COR-L47 (cell line): ENCODE measurements at places on chromosomes 12 and 14.

- DNase-seq = no peak
These were observed 11.4 kb upstream of the SMARCD1 start for GRCh38 chr12:50073712-50074111.

DNA sequence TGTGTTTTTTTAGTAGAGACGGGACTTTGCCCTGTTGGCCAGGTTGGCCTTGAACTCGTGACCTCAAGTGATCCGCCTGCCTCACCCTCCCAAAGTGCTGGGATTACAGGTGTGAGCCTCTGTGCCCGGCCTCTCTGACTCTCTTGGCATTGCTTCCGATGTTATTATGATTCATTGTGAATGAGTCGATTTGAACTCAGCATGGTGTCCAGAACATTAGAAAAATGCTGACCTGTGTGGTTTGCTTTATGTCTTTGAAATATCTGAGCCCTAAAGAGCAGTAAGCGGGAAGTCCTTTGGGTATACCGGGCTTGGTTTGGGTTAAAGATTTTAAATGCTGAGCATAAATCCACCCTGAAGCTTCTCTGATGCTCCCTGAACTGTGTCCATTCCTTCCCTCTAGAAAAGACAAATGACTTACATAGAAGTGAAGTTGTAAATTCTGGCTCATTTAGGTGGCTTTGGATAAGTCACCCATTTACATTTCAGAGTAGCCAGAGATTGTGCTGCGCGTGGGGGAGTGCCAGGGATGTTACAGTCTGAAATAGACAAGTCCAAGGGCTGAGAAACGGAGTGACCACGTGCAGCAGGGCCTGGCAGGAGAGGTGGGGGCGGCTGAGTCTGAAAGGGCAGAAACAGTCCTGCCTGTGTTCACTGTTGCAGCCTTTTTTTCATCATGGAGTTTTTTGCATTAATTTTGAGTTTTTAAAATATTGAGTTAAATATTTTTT is 39.6 kb downstream of the SLC15A4 start:
- no peak for DNase-seq

DNA sequence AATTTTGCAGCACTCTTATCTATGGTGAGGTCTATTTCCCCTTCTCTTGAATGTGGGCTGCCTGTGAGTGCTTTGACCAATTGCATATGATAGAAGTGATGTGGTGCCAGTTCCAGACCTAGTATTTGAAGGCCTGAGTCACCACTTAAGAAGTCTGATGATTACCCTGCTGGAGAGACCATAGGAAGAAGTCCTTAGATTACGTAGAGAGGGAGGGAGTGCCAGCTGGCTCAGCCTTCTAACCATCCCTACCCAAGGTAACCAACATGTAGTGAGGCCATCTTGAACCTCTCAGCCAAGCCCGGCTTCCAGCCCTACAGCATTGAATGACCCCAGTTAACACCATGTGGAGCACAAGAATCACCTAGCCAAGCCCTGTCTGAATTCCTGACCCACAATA is 166.9 kb downstream of the NELL2 start:
- no peak for DNase-seq

DNA sequence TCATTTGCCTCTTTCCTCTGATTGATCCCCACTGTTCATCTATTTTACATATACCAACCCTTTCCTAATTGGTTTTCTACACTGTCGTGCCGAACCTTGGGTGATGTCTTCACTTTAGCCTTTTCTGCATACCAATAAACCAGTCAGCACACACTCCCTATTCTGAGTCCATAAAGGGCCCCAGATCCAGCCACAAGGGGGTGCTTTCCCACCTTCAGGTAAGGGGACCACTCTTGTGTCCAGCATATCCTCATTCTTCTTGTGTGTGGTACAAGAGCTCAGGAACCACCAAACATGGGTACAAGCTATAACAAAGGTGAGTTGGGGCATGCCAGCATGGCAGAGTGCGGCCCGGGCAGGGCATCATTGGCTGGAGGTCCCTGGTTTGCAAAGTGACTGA is 859.8 kb downstream of the FSCB start:
- DNase-seq = no peak

GRCh38 chr14:84006643-84007155 is 1523.2 kb upstream of the FLRT2 start:
- DNase-seq = peak; percentile 95

- peak; percentile 45 for DNase-seq
These were observed 43.1 kb upstream of the GPHB5 start for GRCh38 chr14:63361790-63362189.

GRCh38 chr12:107092669-107093416 is 506 bp downstream of the CRY1 start:
- peak; percentile 26 for DNase-seq

GRCh38 chr12:104687823-104688573 is 231.2 kb downstream of the CHST11 start:
- DNase-seq = no peak

- no peak for DNase-seq
These were observed 320 bp upstream of the PRPF39 start for GRCh38 chr14:45083617-45083975.

GRCh38 chr14:32426028-32426427 is 96.9 kb downstream of the AKAP6 start:
- DNase-seq = no peak

GRCh38 chr12:105257321-105257728 is 21.4 kb upstream of the APPL2 start:
- DNase-seq = no peak

GRCh38 chr14:92456215-92457015 is 57.2 kb upstream of the RIN3 start:
- peak; percentile 62 for DNase-seq

DNA sequence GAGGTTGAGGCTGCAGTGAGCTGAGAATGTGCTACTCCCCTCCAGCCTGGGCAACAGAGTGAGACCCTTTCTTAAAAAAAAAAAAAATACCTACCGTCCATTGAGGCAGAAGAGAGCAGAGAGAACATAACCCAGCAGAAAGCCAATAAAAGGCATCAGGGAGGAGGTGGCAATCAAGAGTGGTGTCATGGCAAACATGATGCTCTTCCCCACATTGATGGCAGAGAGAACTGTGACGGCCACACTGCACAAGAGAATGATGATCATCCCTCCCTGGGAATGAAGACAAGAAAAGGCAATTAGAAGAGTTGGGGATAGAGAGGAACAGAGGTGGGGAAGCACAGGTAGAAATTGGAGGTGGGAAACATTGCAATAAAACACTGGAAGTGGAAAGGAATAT is 12.1 kb downstream of the SRSF5 start:
- DNase-seq = no peak

DNA sequence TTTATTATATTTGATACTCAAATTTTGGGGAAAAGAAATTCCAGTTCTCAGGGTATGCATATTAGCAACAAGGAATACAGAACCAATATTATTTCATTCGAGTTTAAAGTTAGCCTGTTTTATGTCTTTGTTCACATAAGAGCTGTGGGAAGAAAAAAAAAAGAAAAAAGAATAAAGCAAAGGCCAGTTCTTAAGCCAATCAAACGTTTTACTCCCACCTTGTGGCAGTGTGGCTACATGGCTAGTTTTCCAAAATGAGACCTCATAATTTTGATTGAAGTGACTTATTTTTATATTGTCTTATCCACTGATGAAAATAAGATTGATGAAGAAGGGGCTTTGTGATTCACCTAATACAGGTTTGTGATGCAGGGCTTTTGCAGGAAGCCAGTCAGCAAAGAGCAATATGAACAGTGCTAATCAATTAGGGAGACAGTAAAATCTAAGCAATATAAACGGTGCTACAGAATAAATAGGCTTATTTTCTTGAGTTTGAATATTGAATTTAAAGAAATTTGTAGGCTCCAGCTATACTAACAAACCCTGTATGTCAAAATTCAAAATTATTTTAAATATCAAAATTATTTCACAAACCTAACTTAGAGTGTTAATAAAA is 624.1 kb upstream of the FOXG1 start:
- DNase-seq = peak; percentile 54

- DNase-seq = no peak
These were observed 46.6 kb upstream of the VPS33A start for GRCh38 chr12:122312926-122313325.

DNA sequence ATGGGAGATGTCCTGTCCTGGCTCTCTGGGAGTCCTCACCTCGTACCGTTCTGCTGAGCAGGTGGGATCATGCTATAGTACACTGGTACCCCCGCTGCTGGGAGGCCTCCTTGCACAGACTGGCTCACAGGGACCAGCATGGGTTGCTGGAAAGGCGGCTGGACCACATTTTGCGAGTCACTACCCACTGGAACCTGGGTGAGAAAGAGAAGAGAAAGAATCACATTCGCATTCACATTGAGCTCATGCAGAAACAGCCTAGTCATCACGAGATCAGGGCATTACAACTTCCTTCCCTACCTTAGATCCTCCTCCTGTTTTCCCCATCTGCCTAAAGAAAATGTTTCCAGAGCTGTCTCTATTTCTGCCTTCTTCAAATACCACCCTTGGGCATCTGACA is 17.3 kb upstream of the STAC3 start:
- DNase-seq = no peak

DNA sequence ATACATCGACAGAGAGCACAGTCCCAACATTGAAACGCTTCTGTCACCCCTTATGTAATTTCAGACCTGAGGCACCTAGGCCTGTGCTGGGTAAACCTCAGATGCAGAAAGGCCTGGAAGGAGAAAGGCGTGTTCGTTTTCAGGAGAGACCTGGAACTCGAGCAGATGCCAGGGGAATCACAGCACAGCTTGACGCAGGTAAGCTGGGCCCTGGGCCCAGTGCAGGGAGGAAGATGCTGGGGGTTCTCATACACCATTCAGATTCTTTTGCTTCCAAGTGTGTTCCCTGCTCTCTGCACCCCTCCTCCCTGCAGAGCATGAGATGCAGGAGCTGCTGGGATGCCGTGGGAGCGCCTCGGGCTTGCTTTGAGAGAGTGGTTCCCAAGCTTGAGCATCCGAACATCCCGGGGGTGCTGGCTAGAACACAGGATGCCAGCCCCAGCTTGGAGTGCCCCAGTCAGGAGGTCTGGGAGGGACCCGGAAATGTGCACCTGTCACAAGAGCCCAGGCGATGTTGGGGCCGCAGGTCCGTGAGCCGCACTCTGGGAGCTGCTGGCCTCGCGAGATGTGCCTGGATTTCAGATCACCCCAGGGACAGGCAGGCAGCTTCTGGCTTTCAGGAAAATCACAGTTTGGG is 35.9 kb downstream of the FZD10 start:
- DNase-seq = no peak

DNA sequence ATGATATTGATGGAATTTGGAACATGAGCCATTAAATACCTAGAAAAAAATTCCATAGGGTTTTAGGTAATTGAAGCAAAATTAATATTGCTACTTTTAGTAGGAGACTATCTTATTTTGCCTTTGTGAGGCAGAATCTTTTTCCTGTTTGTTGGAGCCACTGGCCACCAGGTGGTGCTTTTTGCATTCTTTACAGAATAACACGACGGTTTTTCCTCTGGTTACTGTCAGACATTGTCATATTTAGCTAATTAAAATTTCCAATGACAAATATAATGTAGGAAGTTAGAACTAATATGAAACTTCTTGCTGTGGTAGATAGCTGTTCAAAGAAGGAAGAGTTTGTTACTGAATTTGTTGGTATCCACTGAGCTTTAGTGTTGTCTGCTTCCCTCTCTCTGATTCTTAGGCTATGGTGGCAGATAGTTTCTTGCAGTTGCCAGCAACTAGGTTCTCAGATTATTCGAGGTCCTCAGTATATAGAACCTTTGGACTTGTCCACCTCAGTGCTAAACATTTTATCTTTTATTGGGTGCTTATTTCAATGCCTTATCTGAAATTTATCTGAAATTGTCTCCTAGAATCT is 25.7 kb downstream of the RAB21 start:
- DNase-seq = peak; percentile 55

- DNase-seq = no peak
These were observed 13.5 kb upstream of the GOLGA5 start for GRCh38 chr14:92780444-92781232.
